ENCODE measurements at places on chromosomes 1 and 21.

DNA sequence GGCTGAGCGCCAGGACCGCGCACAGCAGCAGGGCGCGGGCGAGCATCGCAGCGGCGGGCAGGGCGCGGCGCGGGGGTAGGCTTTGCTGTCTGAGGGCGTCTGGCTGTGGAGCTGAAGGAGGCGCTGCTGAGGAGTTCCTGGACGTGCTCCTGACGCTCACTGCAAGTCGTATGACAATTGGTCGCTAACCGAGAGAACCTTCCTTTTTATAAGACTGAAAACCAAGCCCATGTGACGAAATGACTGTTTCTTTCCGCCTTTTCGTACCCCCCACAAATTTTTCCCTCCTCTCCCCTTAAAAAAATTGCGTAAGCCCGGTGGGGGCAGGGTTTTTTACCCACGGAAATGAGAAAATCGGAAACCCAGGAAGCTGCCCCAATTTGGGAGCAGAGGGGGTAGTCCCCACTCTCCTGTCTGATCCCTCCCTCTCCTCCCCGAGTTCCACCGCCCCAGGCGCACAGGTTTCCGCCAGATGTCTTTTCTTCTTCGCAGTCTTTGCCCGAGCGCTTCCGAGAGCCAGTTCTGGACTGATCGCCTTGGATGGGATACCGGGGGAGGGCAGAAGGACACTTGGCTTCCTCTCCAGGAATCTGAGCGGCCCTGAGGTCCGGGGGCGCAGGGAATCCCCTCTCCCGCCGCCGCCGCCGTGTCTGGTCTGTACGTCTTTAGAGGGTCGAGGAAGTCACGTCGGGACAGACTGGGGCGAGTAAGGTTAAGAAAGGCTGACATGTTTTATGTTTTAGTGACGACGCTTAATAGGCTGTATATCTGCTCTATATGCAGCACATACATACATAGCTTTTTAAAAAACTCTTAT lies at the start of gene PTGS2:
PTGS2 (minus strand) TSS at position 179 of the 817 bp plus-strand sequence; CDS start at position 46, 133 bp downstream.
- no peak for DNase-seq

GRCh38 chr1:160432371-160432786 lies 32.0 kb downstream of the VANGL2 start:
- DNase-seq = no peak

DNA sequence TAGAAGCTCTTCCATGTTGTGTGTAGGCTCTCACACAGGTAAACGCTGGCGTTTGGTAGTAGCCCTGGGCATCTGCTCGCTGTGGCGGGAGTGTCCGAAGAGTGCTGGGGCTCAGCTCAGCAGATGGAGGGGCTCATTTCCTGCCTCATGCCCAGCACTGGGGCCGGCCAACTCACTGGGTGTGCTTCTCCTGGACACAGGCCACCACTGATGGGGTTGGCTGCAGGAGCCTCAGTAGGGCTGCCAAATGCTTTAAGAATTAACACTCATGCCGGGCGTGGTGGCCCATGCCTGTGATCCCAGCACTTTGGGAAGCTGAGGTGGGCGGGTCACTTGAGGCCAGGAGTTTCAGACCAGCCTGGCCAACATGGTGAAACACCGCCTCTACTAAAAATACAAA lies 20.9 kb downstream of the UQCRHL start:
- no peak for DNase-seq

DNA sequence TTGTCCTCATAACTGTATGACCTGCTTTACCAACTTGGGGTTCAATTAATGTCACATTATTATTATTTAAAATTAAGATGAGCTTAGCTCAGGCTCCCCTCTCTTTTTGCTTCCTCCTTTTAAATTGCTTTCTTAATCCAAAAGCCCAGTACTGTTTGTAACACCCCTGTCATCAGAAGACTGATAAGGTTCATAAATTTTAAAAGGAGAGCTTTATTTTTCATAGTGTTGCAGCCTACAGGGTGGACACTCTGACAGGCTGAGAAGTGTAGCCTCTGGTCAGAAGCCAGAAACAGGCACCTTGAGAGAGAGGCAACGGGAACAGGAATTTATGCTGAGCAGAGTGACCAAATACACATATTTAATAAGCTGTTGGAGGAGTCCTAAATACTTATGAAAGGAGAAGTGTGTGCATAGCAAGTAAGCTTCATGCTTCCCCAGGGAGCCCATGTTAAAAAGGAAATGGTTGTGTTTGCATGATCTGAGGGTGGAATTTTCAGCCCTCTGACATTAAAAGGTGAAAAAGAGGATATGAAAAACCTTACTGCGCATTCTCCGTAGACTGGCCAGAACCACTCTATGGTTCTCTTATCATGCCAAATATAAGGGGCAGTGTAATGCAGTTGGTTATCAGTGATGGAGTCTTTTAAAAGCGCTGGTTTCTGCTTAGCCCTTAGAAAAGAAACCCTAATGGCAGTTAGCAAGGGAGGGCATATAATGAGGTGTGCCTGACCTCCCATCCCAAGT lies 30.5 kb upstream of the FGGY start:
- DNase-seq = no peak

- no peak for DNase-seq
These were observed 108.1 kb downstream of the MATN1 start for GRCh38 chr1:30615076-30615795.

DNA sequence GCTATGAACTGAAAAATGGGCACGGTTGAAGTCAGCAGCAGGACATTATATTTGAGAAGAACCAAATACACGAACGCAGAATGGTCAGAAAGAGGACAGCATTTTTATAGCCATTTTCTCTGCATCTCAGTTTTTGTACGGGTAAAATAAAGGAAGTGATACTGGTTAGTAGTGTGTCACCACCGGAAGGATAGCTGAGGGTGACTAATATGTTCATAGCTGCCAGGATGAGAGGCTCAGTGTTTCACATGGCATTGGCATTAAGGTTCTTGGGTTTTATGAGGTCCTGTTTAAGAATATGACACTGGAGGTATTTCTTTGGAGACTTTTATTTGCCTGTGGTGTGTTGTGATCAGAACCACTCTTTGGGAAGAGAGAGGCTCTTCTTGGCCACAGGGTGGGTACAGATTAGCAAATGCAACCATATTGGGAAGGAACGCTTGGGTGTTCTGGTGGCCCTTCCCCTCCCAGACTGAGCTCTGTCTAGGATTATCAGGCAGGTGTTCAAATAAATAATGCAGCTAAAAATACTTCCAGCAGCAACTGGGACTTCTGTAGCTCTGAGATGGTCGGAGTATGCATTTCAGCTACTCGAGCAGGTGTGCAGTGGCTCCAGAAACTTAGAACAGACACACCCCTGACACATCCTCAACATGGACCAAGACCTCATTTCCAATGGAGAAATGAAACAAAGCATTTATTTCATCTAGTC lies 158.2 kb downstream of the PBX1 start:
- DNase-seq = no peak

GRCh38 chr1:156430303-156430702 lies 61.3 kb downstream of the RHBG start:
- no peak for DNase-seq

- peak; percentile 54 for DNase-seq
These were observed at the start of gene ZC3H12A for GRCh38 chr1:37474046-37474696. TSS of gene ZC3H12A (plus strand) at chr1:37474580. CDS start at chr1:37475497, 917 bp downstream.

DNA sequence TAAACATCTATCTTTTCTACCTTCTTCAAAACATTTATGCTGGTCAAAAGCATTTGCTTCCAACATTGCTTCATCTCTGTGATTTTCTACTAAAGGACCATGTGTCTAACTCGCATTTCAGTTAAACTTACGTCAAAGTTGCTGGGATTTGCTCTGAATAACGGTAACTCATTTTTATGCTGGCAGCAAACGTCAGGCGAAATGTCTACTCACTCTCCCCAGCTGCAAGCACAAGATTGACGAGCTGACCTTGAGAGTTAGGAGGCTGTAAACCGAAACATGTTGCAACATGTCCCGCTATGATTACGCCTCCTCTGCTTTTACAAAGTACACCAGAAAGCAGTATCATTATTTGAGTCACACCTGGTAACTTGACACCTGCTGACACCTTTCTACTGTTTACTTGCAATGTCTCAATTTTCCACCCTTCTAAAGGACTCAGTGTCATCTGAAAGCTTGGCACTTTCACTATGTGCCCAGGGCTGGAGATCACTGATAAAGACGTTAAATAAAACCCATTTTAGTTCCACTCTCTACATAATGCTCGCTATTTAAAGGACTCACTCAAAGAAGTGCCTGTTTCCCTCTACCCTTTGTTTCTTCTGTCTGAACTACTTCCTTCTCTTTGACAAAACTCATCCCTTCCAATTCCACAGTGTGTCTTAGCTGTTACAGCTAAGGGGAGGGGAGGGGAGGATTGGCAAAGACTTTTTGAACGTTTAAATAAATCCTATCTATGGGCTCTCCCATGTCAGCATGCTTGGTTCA lies 111.9 kb downstream of the PTPN14 start:
- DNase-seq = no peak

DNA sequence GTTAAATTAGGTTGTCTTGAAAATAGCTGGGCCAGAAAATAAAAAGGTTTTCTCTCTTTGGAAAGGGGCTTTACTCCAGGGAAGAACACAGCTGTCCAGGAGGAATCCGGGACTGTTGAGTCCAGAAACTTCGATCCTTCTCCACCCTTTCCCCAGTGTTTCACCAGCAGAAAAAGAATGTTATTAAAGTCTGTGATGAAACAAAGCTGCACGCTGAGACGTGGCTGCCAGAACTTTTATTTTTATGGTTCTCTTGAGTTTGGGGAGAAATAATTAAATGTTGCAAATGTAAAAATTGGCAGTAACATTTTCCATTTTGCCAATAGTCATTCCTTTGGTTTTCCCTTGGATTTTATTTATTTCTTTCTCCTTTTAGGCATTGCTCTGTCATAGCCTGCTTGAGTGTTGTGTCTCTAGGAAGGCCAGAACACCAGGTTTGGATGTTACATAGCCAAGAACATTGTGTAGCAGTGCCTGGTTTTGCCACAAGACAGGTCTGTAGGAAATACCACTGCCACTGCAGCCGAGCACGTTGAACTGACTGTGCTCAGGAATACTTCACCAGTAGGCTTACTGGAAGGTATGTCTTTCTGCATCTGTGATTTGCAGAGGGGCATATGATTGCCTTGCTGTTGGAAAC lies 87.4 kb downstream of the ROR1 start:
- DNase-seq = no peak

- DNase-seq = no peak
These were observed 9.6 kb downstream of the NES start for GRCh38 chr1:156667610-156667967.

DNA sequence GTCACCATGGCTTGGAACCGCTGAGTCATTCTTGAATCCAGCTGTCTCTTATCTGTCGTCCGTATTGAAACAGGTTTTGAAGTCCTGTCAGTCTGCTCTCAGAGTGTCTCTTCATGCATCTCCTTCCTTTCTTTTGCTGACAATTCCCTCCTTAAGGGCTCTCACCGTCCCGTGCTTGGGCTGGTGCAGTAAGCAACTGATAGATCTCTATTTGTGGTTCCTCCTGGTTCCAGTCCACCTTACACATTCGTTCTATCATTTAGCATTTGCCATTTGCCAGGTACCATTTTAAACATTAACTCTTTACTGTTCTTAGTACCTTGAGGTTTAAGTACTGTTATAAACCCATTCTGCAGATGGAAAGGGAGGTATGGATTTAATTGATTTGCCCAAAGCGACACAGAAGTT lies 88.9 kb downstream of the DYRK1A start:
- no peak for DNase-seq

DNA sequence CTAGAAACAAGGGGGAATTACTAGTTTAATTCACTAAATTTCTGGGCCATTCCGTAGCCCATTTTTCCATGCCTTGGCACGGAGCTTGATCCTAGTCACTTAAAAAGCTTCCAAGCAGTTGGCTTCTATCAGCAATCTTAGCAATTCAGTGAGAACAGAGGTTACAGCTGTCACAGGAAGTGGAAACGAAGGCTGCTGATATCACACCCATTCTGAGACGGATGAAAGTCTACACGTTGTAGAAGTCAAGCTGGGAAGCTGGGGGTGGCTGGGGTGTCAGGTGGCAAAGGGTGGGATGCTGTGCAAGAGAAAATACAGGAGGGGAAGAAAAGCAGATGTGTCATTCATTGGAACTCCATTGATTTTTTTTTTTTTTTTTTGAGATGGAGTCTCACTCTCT lies 11.8 kb upstream of the STMN1 start:
- no peak for DNase-seq

DNA sequence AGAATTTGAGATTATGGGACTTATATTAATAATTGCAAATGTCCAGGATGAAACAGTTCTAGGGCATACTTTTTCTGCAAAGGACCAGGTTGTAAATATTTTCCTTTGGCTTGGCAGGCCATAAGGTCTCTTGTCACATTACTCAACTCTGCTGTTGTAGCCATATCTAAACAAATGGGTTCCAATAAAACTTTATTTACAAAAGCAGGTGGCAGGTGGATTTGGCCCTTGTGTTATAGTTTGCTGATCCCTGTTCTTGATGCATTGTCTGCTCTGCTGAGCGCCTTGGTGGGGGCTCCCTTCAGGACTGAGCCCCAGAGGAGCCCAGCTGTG lies 258.5 kb downstream of the FOXD2 start:
- no peak for DNase-seq

- DNase-seq = no peak
These were observed 45.9 kb downstream of the ARHGEF16 start for GRCh38 chr1:3500265-3500835.

- DNase-seq = no peak
These were observed 37.0 kb downstream of the ZBTB8B start for GRCh38 chr1:32501865-32502264.

DNA sequence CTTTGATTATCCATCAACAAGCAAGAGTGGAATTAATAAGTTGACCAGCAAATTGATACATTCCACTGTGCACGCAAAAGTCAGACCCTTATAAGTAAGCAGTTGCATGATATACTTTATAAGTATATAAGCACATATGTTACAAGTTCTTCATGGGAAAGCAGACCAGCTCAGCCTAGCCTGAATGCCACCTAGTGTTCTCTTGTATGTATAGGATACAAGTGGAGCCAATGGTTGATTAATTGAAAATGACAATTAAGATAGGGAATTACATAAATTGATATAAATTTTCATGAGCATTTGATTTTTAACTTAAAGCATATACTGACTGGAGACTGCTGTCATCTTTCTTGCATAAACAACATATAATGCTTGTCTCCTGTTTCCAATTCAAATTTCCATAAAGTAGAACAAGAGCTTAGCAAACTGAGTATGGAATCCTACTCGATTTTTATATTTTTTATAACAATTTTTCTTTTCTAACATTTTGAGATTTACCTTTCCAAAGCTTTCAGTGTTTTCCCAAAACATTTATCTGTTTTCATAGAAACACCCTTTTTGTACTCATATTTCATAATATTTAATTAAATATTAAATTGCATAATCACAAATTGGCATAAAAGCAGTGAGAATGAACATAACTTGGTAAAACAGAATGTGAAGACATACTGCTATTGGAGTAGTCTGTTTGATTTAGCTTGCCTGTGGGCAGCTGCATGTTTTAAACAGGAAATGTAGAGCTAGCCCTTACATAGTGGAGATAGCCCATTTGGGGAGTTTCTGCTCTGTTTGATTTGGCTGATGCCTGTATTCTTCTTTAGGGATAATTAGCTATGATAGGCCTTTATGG lies 62.8 kb downstream of the MAGI3 start:
- DNase-seq = no peak

- no peak for DNase-seq
These were observed 3.8 kb downstream of the NT5C1A start for GRCh38 chr1:39668111-39668510.

- DNase-seq = no peak
These were observed 30.8 kb downstream of the TRIM67 start for GRCh38 chr1:231192620-231193163.

- peak; percentile 29 for DNase-seq
These were observed 8.6 kb upstream of the FCMR start for GRCh38 chr1:206930210-206930798.

Measured in esophagus squamous epithelium (tissue), 5 donors.